ENCODE measurements at places on chromosomes 16 and 17.

GRCh38 chr17:74513987-74514631, 17.2 kb downstream of the CD300LB start:
- DNase-seq = no peak

- no peak for DNase-seq
Observed at GRCh38 chr17:19709841-19710240, 6.5 kb downstream of the SLC47A2 start.

DNA sequence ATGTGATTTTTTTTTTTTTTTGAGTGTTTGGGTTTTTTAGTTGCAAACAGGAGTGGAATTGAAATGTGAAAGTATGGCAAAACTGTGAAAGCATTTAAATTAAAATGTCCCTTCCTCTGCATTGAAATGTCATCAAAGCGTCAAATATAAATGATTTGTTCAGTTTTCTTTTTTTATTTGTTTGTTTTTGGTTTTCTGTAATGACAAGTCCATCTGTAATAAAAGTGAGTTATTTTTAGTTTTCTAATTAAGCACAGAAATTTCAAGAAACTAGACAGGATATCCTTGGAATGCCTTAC, 1.9 kb upstream of the TOB1 start:
- no peak for DNase-seq

GRCh38 chr17:42883802-42884558, 16.6 kb upstream of the G6PC1 start:
- DNase-seq = no peak

- no peak for DNase-seq
Observed at GRCh38 chr17:47200325-47200664, 8.9 kb upstream of the MYL4 start.

All from stimulated activated CD8-positive, alpha-beta memory T cell treated with anti-CD3 and anti-CD28 coated beads, Interleukin-15, amount 100 ng/mL, for 4 hours (primary cell).